NCI-H510A (cell line): ENCODE measurements at places on chromosomes 6 and 20.

- no peak for DNase-seq
These were observed 10.0 kb upstream of the PRR18 start for GRCh38 chr6:166318227-166318626.

- DNase-seq, result no peak
These were observed 56.2 kb downstream of the CTCFL start for GRCh38 chr20:57468523-57469417.

GRCh38 chr6:12298017-12298978 lies 8.1 kb downstream of the EDN1 start:
- DNase-seq, result no peak

DNA sequence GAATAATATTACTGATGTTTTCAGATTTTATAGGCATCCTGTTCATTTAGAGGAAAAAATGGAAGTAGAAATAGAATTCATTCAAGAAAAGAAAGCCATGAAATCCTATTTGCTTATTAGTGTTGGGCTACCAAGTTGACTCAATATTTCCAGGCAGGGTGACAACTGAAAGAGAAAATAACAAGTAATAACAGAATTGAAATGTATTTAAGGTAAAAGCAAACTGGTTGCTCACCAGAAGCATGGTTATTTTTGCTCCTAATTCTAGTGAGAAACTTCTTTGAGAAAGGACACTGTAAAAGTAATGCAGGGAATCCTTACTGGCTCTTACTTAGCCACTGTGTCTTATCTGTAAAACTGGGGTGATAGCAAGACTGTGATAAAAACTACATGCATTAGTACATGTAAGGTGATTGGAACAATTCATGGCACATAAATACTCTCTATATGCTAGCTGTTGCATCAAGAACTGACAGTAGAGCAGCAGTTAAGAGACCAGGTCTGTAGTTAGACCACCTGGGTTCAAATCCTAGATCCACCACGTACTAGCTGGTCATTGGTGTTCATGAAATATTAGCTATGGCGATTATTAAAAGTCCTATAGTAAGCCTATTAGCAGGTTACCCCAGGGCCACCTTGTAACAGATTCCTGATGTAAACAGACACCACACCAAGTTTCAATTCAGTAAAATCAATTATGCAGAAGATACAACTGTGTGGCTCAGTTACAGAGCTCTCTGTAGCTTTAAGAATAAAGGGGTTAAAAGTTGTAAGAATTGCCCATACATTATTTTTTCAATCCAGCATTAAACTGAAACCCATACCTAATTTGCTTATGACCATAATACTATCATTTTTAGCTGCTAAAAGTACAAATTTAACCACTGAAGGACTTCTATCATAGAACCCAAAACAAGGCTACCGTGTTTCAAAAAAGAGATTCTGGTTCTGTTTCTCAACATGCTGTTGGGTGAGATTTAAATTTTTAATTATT lies 159.2 kb upstream of the COL21A1 start:
- no peak for DNase-seq

DNA sequence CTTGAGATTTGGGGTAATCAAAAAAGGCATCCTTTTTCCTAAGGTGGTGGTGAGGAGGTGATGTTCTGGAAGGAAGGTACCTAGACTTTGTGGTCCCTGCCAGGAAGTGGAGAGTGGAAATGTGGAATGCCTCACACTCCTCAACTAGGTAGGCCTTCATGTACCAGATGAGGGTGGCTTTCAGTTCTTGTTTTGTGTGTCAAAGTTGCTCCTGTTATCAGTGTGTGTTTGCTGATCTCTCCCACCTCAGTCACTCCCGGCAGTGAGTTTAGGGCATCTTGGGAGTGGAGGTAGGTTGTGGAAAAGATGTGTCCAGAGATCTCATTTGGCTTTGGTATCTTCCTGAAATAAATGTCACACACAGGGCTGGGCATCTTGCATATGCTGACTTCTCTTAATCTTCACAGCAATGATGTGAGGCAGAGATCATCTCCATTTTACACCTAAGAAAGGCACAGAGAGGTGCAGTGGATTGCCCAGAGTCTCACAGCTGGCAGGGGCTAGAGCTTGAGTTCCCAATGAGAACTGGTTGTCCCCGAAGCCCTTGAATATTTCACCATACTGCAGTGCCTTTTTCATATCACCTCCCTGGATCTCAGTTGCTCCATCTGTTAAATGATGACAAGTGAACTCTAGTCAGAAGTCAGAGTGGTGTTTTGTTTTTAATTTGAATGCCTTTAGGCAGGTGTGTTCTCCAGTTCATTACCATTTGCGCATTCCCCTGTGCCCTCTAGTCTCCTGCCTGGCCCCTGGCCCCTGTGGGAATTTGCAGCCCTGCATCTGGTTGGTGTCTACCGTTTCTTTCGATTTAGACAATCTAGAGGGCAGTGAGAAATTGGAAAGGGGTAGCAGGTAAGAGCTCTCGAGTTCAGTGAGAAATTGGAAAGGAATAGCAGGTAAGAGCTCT lies 2.9 kb downstream of the PKIG start:
- DNase-seq, result no peak

- no peak for DNase-seq
These were observed 123.0 kb downstream of the SLC16A10 start for GRCh38 chr6:111210194-111210728.

GRCh38 chr20:24337551-24337950 lies 131.9 kb upstream of the SYNDIG1 start:
- no peak for DNase-seq

- DNase-seq, result no peak
These were observed 5.6 kb upstream of the VNN2 start for GRCh38 chr6:132763269-132763668.

DNA sequence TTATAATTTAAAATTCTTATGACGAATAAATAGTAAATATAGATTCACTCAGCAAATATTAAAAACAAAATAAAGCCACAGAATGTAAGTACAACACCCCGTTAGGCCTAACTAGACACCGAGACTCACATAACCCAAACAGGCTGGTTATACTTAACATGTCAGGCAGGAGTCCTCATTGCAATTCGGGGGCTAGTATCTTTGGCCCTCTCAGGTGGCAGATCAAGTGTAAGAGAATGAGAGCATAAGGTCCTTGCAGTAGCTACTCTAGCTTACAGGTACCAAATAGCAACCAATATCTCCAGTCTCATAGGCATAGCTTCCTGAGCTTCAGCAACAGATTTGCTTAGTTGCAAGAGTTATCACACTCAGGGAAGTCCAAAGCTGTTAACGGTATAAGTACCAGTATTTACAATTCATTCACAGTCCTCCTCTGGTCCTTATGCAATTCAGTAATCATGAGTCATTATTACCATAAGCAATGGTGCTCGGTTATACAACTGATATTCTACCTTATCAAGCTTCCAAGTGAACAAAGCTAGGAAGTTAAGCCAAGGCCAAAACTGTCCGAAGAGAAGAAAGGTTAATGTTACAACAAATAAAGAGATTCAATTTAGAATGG lies 20.1 kb downstream of the REV3L start:
- no peak for DNase-seq

- DNase-seq, result no peak
These were observed 51.2 kb upstream of the KCNG1 start for GRCh38 chr20:51074062-51074461.

- peak; percentile 6 for DNase-seq
These were observed 39.7 kb upstream of the PTCHD4 start for GRCh38 chr6:48150701-48151100.

GRCh38 chr6:30122515-30122914 lies 9.6 kb upstream of the TRIM31 start:
- DNase-seq, result no peak

DNA sequence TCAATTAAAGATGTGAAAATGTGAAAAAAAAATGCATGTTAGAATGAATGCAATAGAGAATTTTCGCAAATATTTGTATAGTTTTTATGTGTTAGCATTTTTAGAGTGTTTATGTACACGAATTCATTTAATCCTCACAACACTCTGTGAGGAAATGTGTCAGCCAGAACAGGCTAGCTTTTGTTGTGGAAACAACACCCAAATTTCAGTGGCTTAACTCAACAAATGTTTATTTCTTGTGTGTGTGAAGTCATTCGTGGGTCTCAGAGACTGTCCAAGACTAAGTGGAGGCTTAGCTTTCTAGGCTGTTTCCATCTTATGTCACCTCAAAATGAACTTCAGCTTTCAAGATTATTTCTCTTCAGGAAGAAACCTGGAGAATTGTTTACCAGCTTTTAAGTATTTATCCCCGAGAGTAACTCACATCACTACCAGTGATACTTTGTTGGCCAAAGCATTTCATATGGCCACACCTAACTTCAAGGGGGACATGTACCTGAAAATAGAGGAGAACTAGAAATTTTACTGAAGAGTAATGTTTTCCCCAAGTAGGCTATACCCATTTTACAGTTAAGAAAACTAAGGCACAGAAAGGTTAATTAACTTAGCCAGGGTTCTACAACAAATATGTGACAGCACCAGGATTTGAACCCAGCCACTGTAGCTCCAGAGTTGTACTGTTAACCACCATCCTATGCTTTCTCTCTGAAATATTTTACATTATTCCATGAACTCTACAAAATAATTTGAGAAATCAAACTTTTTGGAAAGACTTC lies 306.1 kb downstream of the QKI start:
- DNase-seq, result no peak

- no peak for DNase-seq
These were observed 238.5 kb upstream of the SUPT3H start for GRCh38 chr6:45616209-45616608.

DNA sequence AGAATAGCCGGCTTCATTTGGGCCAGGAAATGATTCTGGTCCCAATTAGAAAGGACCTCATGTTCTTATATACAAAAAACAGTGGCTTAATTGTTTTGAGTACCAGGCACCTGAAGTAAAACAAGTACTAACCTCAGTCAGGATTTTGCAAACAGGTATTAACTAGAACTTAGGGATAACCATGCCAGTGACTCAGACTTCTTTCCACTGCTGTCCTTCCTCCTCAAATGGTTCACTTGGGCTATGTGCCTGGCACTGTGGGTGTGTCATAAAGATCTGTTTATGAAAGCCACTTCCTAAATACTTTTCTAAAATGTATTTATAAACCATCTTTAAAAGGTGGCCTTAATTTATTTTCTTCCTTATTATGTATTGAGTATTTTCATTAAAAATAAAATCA lies 10.7 kb downstream of the CLDN20 start:
- DNase-seq, result no peak

GRCh38 chr6:129683601-129684322 lies 26.2 kb downstream of the ARHGAP18 start:
- no peak for DNase-seq

DNA sequence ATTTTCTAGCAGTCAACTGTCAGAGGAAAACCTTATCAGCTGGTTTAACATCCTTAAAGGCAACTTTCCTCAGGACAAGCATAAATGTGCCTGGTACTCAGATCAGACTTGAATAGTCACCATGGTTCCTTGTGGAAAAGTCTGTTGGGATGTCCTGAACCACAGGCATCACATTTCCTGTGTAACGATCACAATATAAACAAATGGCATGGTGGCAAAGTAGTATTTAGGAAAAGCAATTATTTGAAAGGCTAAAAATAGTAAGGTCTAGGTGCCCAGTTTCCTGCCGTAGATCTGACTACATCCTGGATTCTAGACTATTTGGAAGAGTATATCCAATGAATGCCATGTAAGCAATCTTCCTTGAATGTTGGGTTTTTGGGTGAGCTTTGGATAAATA lies 271.9 kb upstream of the AGPAT4 start:
- no peak for DNase-seq

DNA sequence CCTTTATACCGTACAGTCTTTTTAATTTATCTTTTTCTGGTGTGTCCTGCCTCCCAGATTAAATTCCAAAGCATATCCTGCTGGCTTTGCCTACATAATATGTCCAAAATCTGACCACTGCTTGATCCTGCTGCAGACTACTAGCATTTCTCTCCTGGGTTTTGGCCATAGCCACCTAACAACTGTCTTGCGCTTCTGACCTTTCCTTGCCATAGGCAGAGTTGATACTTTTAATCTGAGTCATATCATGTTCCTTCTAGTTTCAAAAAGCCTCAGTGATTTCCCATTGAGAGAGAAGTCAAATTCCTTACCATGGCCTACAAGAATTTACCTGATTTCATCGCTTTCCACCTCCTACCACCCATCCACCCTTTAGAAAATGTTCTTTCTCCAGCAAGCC lies 104.8 kb downstream of the BCKDHB start:
- no peak for DNase-seq

- DNase-seq, result no peak
These were observed 183.6 kb downstream of the EPHA7 start for GRCh38 chr6:93235775-93236174.

- no peak for DNase-seq
These were observed 2.6 kb downstream of the ARMC2 start for GRCh38 chr6:108850669-108851465.

- DNase-seq, result no peak
These were observed 15.6 kb downstream of the COMMD7 start for GRCh38 chr20:32727683-32728082.

DNA sequence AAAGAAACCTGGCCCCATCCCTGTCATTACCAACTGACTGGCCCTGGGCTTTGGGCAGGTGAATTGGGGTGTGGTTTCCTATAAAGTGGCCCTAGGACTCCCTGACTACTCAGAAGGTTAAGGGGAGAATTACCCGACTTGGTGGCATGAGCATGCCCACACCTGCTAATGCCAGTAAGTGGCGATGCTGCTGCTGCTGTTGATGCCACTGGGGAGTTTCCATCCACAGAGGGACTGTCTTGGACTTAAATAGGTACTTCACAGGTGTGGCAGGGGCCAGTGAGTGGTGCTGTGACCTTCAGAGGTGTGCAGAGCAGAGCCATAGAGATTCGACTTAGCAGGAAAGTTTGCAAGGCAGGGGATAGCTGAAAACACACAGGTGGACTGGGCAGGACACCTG lies 32.6 kb upstream of the MDFI start:
- no peak for DNase-seq

- no peak for DNase-seq
These were observed 20.9 kb downstream of the UTRN start for GRCh38 chr6:144305985-144306384.

- no peak for DNase-seq
These were observed 7.8 kb downstream of the KCNG1 start for GRCh38 chr20:51014797-51015722.

DNA sequence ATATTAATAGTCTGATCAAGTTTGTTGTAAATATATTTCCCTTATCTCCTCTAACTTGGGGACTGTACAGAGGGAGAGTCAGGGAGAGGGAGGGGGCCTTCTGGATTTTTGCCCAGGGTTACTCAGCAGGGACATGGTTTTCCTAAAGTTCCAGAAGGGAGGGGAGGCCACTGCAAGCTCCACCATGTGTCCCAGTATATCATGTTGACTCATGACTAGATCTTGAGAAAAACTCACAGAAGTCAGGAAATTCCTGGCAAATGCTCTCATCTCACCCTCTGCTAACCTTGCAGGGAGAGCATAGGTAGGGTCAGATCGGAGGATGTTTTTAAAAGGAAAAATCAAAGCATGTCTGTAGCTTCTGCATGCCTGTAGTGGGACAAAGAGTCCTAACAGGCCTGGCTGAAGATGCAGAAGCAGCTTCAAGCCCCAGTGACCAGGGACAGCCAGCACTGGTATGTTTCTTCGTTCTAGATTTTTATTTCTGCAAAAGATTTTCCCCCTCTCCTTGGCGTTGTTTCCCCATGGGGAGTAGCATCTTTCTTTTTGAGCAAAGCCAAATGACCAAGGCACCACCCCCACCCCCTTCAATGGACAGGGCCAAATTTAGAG lies 272.9 kb upstream of the SUPT3H start:
- no peak for DNase-seq
